Omental fat pad (tissue), 4 donors: ENCODE measurements at places on chromosomes 4 and X.

GRCh38 chr4:144720491-144720890 is 74.5 kb downstream of the HHIP start:
- no peak for DNase-seq

GRCh38 chr4:72473434-72473900 is 95.6 kb downstream of the ADAMTS3 start:
- DNase-seq, result no peak

- DNase-seq, result no peak
These were observed 111.8 kb downstream of the TRAPPC11 start for GRCh38 chr4:183770906-183771305.

- DNase-seq, result no peak
These were observed 148.0 kb downstream of the EMCN start for GRCh38 chr4:100369871-100370270.

DNA sequence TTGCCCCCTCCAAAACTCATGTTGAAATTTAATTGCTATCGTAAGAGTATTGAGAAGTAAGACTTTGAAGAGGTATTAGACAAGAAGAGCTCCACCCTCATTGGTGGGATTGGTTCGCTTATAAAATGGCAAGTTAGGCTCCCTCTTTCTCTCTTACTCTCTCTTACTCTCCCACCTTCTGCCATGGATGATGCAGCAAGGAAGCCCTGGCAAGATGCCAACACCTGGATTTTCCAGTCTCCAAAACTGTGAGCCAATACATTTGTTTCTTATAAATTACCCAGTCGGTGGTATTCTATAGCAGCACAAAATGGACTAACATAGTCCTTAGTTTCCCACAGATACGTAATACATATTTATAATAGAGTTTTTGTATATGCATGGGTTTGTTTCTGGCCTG is 119.4 kb downstream of the DDIT4L start:
- no peak for DNase-seq

DNA sequence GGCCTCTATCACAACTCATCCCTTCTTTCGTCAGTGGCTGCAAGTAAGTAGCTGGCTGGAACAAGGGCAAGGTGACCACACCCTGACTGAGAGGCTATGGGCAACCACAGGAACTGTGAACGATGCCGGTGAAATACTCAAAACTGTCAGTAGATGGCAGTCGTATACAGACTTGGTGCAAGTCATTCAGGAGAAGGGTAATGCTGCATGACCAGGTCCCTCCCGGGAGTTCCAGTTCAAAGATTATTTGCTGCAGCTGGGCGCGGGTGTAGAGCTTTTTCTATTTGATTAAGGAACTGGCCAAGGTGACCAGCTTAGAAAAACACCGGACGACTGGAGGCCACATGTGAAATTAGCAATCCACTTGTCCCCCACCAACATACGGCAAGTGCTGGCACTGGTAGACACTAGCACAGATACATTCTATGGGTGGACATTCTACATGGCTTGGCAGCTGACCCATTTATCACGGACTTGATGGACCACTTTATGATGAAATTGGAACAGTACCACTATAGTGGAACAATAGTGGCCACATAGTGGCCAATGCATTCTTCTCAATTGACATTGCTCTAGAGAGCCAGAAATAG is 726.6 kb downstream of the TRAM1L1 start:
- no peak for DNase-seq

DNA sequence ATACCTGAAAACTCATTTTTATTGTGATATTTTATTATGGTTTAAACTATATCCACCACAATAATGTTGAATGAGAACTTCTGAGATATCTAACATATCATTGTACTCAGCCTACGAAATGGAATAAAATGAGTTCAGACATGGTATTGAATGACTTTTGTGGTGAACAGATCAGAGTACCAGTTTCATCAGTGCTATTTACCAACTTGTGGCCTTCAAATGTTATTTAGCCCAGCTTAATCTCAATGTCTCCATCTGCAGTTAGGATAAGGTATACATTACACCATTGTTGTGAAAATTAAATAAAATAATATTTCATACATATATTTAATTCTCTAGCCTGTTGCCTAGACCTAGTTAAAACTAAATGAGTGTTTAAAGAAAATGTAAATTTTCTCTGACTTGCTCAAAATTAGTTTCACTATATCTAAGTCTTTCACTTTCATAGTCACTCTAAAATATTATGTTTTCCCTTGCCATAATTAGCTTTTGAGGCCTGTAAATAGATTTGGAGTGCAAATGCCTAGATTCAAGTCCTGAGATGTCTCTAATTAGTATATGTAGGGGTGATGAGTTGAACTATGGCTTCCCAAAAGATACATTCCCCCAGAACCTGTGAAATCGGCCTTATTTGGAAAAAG is 594.2 kb downstream of the STPG2 start:
- no peak for DNase-seq

DNA sequence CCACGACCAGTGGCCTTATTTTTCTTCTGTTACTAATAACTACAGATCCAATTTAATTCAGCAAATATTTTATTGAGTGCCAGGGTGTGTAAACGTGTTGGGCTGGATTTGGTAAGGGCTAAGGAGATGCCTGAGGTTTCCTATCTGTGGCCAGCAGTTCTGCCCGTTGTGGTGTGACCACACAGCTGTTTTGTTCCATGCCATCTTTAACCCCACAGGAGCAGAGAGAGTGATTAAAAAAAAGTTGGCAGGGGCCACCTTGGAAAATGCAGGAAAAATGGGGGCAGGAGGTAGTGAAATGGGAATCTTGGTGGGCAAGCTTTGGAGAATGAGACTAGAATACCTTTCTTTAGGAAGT is 1.1 kb downstream of the PLAC8 start:
- no peak for DNase-seq

GRCh38 chr4:154611833-154612232 is 623 bp downstream of the FGG start:
- DNase-seq, result no peak

DNA sequence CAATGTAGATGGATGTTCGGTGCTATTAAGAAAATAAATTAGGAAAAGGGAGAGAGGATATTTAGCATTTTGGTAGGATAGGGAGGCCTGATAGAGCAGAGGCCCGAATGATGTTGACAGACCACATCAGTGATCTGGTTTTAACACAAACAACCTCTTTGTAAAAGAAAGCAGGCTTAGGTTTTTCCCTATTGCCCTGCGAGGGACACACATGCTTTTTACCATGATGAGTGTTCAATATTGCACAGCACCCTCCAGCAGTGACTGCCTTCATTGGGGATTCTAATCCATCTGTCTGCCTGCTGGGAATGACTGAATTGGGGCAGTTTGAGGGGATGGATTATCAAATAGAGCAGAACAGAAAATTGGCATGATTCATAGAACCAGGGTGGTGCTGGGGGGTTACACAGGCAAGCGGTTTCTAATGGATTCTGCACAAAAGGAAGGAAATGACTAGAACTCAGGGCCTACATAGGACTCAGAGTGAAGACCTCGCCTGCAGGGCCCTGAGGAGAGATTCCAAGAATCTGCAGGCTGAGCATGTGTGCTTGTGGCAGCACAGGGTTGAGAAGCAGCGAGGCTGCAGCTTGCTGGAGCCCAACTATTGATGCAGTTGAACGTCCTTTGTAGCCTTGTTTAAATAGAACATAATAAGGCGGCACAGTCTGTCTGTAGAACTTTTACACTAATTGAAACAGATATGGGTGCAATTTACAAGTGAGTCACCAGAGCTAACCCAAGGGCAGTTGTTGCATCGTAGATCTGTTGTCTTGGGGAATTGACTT is 58.0 kb downstream of the RHOH start:
- no peak for DNase-seq

GRCh38 chr4:108342325-108342970 is 173.7 kb upstream of the LEF1 start:
- no peak for DNase-seq

- no peak for DNase-seq
These were observed 157.3 kb downstream of the TMA16 start for GRCh38 chr4:163651761-163652160.

- DNase-seq, result no peak
These were observed 1594.6 kb downstream of the ARAP2 start for GRCh38 chr4:34649716-34650115.

GRCh38 chr4:185219551-185220344 is 10.3 kb downstream of the SNX25 start:
- DNase-seq, result no peak

GRCh38 chrX:147917700-147918695 is 6.3 kb downstream of the FMR1 start:
- no peak for DNase-seq

- DNase-seq, result no peak
These were observed 483.0 kb upstream of the NDST4 start for GRCh38 chr4:115596265-115597001.

DNA sequence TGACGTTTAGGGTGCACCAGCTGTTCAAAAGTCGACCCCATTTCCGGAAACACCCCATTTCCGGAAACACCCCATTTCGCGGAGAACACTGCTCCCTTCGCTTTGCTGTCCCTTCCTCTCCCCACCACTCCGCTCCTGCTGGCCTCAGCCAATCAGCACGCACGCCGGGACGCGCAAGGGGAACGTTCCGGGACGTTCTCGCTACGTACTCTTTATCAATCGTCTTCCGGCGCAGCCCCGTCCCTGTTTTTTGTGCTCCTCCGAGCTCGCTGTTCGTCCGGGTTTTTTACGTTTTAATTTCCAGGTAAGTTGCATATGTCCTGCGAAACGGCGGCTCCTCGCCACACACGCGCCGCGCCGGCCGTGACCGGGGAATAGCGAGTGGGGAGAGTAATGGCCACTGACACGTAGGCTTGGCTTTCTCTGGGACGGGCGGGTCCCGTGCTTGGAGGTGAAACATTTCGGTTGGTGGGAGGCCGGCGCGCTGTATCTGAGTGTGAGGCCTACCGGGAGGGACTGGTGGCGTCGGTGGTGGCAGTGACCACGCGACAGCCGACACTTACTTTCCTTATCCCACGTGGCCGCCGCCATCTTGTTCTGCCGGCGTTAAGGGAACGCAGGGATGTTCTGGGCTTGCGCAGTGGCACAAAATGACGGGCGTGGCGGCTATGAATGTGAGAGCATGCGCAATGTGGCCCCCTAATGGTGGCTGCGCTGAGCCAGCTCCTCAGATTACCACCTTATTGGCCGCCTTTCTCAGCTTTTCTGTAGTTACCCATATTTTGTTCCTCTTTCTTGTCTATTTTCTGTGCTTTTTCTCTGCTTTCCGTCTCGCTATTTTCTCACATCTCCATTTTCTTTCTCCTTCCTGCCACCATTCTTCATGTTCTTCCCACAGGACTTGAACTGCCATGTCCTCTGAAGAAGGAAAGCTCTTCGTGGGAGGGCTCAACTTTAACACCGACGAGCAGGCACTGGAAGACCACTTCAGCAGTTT is at the start of gene RBM3:
TSS of gene RBM3 (plus strand) at position 215 of the 997 bp plus-strand sequence. CDS start at position 912, 697 bp downstream.
- peak; percentile 65 for DNase-seq

GRCh38 chrX:108070891-108071290 is 20.5 kb downstream of the PSMD10 start:
- no peak for DNase-seq

DNA sequence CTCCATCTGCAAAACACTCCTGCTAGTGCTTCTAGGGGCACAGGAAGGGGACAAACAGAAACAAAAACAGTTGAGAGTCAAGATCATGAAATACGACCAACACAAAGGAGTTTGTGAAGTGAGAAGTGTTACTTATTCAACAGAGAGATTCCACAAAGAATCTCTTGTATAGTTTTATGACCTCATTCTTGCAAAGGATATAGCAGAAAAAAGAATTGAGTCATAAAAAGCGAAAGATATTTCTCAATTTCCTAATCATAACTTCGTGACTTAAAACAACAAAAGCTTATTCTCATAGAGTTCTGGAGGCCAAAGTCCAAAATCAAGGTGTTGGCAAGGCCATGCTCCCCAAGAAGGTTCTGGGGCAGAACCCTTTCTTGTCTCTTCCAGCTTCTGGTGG is 40.7 kb downstream of the TIGD4 start:
- DNase-seq, result no peak

DNA sequence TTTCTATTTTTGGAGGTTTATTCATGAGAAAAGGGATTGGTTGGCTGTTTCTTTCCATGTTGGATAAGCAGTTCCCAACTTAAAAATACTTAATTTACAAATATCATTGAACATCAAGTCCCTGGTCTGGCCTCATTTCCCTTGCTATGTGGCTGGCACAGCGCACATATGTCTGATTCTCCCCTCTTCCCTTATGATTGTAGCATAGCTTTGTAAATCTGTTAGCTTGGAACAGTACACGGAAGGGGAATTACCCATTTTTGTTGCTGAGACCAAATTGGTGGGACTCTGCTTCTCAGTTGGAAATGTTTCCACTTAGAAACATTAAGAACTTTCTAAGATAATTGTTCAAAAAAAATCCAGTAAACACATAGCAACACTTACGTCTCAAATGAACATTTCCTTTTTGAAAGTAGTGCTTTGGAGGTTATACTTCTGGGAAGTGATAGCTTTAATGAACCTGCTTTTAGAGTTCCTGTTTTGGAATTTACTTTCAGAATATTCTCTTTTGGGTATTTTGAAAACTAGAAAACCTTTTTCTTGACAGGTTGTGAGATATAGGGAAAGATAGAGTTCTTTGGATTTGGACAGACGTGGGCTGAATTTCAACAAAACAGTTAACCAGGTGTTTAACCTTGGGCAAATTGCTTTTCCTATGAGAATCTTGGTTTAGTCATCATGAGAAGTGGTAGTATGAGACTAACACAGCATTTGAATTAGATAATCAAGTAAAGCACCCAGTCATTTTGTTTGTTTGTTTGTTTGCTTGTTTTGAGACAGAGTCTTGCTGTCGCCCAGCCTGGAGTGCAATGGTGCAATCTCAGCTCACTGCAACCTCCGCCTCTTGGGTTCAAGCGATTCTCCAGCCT is 47.3 kb downstream of the STIM2 start:
- DNase-seq, result no peak

- no peak for DNase-seq
These were observed 212.8 kb downstream of the GPAT3 start for GRCh38 chr4:83748711-83749110.

- no peak for DNase-seq
These were observed 64.3 kb downstream of the MSN start for GRCh38 chrX:65731684-65732289.

- no peak for DNase-seq
These were observed 161.4 kb upstream of the PACRGL start for GRCh38 chr4:20538905-20539304.

- DNase-seq, result no peak
These were observed 86.0 kb downstream of the MID1IP1 start for GRCh38 chrX:38887222-38887621.

GRCh38 chr4:153082322-153083301 is 121.6 kb upstream of the TRIM2 start:
- DNase-seq, result no peak

DNA sequence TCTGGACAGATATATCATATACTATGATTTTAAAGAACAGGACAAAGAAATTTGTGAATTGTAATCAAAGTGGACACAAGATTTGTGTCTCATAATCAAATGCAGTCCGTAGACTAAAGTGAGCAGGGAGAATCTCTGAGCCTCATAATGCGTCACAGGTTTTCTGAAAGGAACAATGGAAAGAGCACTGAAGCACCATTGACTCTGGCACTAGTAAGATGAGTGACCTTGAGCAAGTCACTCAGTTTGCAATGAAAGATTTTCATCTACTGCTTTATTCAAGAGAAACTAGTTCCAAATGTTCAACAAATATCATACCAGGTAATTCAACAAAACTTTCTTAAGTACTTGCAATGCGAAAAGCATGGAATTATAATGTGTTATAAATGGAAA is 315.3 kb downstream of the MAPK10 start:
- no peak for DNase-seq

GRCh38 chr4:36385951-36386571 is 104.6 kb downstream of the DTHD1 start:
- no peak for DNase-seq
